ENCODE measurements at places on chromosomes 12 and 14. TPM values are rescaled to one million over a fixed set of nuclear protein-coding genes. Genes with fewer than 3 reads are reported as not detected.

TAS2R20 gene
- total RNA-seq = 1.6 TPM

RIMKLB gene
- 5.5 TPM for total RNA-seq

MYF6 gene
- not detected for total RNA-seq

ALKBH1 gene
- total RNA-seq = 14.4 TPM

NYNRIN gene
- total RNA-seq = 0.11 TPM

KERA gene
- not detected for total RNA-seq

VASH1 gene
- total RNA-seq = 1.9 TPM

KRT78 gene
- total RNA-seq = not detected

SLIRP gene
- total RNA-seq = 98.3 TPM

LRRK2 gene
- 0.47 TPM for total RNA-seq

HDAC7 gene
- total RNA-seq = 127 TPM

CYP27B1 gene
- 11.7 TPM for total RNA-seq

GLRX5 gene
- total RNA-seq = 36.1 TPM

ACSM4 gene
- not detected for total RNA-seq

IFI27L1 gene
- 22.9 TPM for total RNA-seq

PROX2 gene
- total RNA-seq = 1.5 TPM

C12orf60 gene
- total RNA-seq = 2.3 TPM

ITGA5 gene
- 32.1 TPM for total RNA-seq

TSPAN11 gene
- total RNA-seq = not detected

Measured in natural killer cell treated with Interleukin-12 subunit alpha and Interleukin-12 subunit beta and Interleukin-15 and Interleukin-18, amount 100 ng/mL, for 72 hours (primary cell).